ENCODE measurements at places on chromosomes 1 and 21.

DNA sequence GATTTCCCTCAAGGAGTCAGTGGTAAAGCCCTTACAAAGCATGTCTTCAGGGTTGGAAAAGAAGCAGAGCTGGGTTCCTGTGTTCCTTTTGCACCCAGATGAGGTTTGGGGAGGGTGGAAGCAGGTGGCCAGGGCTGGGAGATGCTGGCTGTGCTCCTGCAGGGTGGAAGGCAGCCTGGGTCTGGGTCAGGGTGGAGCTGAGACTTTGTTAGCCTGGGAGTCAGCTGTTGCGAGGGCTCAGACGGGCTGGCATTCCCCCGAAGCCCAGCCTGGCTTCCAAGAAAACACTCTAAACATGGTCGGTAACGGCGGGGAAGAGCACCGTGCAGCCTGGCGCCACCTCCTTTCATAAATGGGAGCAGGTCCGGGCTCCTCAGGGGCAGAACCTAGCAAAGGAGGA lies 43.7 kb upstream of the EPS8L3 start:
- DNase-seq = no peak

- no peak for DNase-seq
These were observed 3.3 kb upstream of the TRPM2 start for GRCh38 chr21:44349847-44350772.

DNA sequence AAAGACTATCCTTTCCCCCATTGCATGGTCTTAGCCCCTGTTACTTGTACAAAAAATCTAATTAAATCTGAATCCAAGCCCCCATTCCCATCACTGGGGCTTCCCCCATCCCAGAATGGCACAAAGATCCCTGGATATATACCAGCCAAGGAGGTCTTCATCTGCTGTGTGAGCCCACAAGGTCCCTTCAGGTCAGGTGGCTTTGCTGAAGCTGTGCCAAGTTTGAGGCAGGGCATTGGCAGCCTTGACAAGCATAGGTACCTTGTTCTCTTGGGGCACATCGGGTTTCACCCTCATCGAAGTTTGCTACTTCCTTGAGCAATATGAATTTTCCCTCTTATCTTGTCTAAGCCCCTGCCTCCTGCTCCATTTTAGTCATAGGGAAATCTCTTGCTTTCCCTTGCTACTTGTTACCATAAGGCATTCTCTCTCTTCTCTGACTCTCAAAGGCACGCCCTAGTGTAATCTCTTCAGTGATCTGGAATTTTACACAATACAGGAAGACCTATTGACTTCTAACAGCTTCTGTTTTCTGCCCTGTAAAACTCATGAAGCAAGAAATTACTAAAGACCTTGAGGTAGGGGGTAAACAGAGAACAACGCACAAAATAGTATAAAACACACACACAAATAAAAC lies 71.4 kb upstream of the COG2 start:
- DNase-seq = no peak

- DNase-seq = no peak
These were observed 11.6 kb upstream of the NCMAP start for GRCh38 chr1:24544239-24544638.

DNA sequence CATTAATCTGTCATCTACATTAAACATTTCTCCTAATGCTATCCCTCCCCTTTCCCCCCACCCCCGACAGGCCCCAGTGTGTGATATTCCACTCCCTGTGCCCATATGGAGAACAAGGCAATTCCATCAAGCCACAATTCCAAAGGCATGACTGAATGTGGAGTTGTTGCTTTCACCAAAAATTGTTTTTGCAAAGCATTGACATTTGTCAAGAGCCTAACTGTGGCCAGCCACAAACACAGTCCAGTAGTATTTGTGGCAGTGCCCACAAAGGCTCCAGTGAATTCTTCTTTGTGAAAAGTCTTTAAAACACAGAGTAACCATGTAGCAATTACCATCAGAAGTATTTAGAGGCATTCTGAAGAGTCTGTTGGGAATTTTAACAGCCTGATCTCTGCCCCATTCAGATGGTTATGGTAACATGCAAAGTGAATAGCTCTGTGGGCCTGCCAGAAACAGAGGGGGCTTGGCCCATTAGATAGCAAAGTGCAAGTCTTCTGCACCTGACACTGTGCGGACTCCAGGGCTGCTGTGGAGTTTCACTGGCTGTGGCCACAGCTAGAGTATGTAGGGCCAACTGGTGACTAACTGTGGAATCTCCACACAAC lies 11.6 kb upstream of the LRRC53 start:
- DNase-seq = no peak

GRCh38 chr1:195851016-195851601 lies 757.1 kb downstream of the KCNT2 start:
- DNase-seq = no peak

GRCh38 chr1:2273401-2274090 lies 45.4 kb downstream of the SKI start:
- no peak for DNase-seq

DNA sequence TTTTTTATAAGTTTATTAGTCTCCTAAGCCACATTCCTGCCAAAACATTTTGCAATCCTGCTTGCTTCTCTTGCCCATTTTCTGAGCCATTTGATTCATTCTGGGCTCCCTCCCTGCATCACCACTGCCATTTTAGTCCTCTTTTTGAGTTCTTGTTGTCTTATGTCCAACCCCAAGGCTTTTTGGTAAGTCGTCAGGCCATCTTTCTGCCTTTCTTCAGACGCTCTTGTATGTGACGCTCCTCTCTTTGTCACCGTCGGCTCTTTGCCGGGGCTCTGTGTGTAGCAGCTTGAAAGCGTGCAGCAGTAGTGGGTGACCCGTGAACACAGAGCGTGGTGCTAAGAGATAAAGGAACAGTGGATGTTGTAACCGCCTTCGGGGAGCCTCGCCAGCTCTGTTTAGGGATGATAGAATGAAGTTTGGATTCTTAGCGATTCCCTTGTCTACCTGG lies 14.6 kb downstream of the HUNK start:
- DNase-seq = no peak

DNA sequence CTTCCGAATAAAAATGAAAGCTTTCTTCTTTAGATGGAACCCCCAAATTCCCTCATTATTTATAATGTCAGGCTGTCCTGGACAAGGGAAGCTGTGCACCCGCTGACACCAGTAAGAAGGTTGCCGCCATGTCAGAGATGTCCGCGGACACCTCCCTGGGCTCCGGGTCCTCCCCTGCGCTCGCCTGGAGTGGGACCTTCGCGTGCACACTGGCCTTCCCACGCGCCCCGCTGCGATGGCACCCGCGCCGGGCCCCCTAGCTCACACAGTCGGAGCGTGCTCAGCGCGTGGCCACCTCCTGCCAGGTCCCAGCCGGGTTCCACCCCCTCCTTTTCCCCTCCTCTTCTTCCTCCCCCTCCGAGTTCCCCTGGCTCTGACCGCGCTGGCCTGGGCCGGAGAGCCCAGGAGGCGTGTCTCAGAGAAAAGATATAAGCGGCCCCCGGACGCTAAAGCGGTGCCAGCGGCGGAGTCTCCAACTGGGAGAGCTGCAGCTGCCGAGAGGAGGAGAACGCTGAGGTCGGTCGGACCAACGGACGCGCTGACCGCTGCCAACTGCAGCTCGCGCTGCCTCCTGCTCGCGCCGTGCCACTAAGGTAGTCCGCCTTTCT lies at the start of gene G0S2:
Gene G0S2, plus strand, starts transcription at position 456 of the 608 bp plus-strand sequence. CDS start 273 bp downstream, outside the sequence.
- DNase-seq = no peak

- no peak for DNase-seq
These were observed 29.8 kb upstream of the NLRP3 start for GRCh38 chr1:247386217-247386616.

DNA sequence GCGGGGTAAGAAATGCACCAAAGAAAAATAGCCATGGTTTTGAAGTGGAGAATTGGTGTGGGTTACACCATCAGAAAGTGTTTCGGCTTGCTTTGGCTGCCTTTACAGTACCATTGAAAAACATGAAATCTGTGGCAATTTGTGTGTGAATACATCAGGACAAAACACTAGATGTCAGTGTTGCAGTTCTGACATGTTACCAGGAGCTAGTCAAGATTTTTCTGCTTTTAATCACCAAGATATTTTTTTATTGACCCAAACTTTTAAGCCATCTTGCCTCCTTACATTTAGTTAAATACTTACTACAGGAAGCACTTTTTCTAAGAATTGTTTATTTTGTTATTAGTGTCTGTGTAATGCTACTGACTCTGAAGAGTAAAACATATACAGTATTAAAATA lies 14.3 kb downstream of the RRP15 start:
- no peak for DNase-seq

- DNase-seq = no peak
These were observed 7.0 kb downstream of the PCP4 start for GRCh38 chr21:39874206-39874605.

- DNase-seq = no peak
These were observed 31.0 kb upstream of the TGFBR3 start for GRCh38 chr1:91916811-91917460.

GRCh38 chr1:18643154-18644012 lies 12.7 kb downstream of the PAX7 start:
- DNase-seq = no peak

DNA sequence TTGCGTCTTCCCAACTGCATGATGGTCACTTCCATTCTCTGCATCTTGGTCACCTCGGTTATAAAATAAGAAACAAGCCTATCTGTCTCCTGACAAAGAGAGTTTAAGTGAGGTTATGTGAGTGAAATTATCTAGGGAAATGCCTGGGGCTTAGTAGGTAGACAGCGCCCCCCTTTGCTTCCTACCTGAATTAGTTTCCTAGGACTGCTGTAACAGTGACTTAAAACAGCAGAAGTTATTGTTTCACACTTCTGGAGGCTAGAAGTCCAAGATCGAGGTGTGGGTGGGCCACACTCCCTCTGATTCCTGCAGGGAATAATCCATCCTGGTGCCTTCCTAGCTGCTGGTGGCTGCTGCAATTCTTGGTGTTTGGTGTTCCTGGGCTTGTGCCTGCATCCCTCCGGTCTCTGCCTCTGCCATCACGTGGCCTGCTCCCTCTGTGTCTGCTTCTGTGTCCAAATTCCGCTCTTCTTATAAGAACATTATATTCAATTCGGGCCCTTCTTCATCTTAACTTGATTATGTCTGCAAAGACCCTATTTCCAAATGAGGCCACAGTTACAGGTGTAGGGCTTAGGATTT lies 92.6 kb downstream of the IGSF21 start:
- DNase-seq = no peak

DNA sequence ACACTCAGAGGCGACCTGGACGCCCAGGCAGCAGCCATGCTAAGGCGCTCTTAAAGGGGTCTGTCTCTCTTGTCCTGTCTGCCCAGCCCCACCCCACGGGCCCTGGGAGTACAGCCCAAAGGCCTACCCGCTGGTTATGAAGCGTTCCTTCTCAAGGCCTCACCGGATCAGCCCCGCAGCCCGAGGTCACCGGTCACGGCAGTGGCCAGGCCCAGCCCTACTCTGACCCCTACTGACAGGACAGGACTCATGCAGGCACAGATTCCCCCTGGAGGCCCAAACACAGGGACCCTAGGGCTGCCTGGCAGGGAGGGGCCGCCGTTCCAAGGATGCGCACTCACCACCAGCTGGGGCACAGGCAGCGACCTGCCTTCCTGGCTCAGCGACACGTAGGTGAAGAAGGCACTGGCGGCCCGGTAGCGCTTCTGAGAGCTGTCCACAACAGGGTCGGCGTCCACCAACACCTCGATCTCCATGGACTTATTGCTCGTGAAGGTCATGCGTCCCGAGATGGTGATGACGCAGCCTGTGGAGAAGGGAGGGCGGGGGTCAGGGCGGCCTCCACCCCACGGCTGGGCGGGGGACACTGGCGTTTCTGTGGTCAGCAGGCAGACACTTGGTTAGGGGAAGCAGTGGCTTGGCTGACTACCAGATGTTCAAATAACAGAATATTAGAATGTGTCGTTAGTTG lies 20.0 kb upstream of the GPR153 start:
- DNase-seq = no peak

DNA sequence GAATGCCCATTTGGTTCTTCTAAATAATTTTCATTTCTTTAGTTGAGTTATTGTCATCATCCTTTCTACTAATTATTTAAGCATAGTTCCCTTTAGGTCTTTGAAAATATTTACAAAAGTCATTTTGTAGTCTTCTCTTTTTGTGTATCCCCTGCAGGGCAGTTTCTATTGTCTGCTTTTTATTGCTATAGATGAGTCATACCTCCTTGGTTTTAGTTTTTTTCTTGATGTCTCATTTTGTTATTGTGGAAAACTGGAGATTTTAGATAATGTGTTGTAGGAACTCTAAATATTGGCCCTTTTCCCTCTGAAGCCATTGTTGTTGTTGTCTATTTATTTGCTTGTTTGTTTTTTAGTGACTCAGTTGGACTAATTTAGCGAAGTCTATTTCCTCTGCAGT lies 387.9 kb downstream of the NUF2 start:
- no peak for DNase-seq

DNA sequence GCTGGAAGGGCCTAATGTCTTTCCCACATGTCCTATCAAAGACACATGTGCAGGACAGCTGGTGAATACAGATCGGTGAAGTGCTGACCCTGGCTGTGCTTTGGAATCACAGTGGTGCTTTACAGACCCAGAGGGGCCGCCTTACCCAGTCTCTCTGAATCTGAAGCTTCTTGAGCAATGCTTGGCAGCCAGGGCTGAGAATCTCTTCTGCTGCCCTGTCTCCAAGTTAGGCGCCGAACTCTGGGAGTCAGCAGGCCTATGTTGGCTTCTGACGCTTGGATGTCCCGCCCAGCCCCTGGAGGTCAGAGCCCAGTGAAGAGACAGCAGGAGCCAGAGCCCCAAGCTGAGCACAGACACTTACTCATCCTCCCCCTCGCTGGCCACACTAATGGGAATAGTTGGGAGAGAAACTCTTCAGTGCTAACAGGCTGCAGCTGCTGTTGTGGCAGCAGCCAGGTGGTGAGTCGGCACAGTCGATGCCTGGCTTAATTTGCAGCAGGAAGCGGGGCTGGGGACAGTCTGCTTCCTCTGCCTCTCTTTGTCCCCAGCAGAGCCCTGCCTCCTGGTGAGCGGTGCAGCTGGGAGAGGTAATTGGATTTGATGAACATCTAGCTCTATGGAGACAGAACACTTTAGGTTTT lies 68.1 kb downstream of the URB2 start:
- no peak for DNase-seq

GRCh38 chr1:29264773-29265389 lies 28.6 kb downstream of the PTPRU start:
- no peak for DNase-seq

DNA sequence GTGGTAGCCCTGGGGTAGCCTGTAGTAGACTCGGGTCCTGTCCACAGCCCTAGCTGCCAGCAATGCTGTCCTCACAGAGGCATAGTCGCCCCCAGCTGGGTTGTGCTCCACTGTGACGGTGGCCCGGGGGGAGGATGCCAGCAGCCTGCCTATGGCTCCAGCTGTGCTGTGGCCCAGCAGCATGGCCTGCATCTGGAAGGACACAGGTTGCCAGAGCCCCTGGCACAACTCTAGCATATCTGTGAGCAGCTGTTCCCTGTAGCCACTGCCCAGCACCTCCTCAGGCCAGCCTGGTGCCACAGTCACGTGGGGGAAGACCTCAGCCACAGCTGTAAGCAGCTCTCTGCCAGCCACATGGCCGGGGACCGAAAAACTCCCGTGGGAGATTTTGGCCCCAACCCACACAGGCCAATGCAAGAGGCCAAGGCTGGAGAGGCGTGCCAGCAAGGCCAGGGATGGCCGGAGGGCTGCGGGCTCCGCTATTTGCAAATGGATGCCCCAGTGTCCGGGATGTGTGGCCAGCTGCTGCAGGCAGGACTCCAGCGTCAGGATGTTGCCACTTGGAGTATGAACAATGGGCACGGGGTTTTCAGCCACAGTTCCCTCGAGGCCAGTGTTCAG lies 13.9 kb downstream of the FAM151A start:
- DNase-seq = no peak
